ENCODE measurements at places on chromosomes 12 and 14.

DNA sequence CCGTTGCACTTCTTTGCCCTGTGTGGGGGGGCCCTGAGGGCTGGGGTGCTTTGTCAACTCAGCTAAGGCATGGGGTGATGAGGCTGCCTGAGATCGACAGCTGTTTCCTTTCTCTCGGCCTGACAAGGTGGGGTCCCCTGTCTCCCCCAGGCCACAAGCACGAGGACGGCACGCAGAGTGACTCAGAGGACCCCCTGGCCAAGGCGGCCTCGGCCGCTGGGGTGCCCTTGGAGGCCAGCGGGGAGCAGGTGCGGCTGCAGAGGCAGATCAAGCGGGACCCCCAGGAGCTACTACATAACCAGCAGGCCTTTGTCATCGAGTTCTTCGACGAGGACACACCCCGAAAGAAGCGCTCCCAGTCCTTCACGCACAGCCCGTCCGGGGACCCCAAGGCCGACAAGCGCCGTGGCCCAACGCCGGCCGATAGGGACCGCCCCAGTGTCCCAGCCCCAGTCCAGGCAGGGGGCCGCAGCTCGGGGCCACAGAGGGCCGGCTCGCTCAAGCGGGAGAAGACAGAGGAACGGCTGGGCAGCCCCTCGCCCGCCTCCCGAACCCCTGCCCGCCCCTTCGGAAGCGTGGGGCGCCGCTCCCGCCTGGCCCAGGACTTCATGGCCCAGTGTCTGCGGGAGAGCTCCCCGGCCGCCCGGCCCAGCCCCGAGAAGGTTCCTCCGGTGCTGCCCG, 18.8 kb downstream of the CEP170B start:
- DNase-seq: no peak

GRCh38 chr12:30965613-30965985, 39.1 kb downstream of the TSPAN11 start:
- no peak for DNase-seq

DNA sequence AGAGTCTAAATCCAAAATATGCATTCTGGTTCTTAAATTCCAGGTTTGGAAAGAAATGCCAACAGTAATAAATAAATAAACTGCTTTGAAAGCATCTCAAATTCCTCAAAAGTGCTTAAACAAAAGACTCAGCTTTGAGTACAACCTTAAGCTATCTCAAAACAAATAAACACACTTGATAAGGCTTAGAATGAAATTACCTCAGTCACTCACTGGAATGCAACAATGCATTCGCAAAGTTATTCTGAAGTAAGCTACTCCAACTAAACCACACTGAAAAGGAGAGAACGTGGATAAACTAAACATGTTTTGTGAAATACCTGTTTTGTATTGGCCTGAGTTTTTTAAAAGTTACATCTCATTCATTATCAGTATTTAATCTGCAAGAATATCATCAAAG, 1.2 kb downstream of the SPTSSA start:
- DNase-seq: no peak

DNA sequence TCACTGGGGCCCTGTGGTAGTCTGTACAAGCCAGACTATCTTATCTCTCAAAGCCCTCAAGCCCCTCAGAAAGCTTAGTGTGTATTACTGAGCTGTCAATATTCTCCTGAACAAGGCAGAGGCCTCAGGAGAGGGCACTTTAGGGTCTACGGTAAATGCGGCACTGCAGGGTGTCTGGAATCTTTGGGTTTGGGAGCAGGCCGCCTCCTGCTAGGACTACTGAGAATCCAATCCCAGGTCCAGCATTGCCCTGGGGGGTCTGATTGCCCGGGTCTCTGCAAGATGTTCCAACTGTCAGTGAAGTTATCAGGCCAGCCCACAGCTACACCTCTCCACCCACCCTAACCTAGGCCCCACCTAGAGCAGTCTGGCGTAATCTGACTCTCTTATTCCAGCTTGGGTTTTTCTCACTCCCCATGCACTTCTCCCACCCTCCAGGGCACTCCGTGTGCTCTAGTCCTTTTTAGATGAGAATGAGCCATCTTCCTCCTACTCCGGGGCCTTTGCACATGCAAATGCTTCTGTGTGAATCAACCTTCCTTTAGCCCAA, 4.3 kb upstream of the ZFP36L1 start:
- no peak for DNase-seq

DNA sequence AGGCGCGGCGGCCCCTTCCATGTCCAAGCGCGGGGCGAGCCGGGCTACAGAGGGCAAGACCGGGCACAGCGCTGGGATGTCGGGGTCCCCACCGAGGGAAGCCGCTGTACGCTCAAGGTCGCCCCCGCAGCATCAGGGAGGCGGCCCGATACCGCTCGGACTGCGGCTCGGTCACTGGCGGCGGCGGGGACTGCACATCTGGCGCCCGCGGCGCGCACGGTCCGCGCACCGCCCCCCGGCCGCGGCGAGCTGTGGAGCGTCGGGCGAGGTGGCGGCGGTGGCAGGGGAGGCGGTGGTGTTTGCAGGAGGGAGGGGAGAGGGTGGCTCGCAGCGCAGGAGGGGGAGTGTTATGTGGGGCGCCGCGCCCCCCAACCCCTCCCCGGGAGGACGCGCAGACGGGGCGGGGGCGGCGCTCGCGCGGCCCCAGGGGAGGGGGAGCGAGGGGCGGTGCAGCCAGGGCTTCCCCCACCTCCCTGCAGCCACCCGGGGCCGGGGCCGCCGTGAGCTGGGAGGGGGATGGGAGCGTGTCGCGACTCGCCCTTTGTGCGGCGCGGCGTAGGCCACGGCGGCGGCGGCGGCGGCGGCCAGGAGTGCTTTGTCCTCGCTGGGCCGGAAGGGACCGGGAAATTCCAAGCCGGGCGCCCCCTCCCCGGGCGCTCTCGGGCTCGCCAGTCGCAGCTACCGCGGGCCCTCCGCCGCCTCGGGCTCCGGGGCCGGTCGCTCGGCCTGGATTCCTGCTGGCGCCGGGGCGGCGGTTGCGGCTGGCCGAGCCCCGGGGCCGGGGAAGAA, at the start of gene NUAK1:
NUAK1 (minus strand) TSS at position 322 of the 789 bp plus-strand sequence; CDS start at position 21, 301 bp downstream.
- peak; percentile 76 for DNase-seq

GRCh38 chr12:109994401-109995175, 1.6 kb downstream of the GIT2 start:
- DNase-seq: no peak

DNA sequence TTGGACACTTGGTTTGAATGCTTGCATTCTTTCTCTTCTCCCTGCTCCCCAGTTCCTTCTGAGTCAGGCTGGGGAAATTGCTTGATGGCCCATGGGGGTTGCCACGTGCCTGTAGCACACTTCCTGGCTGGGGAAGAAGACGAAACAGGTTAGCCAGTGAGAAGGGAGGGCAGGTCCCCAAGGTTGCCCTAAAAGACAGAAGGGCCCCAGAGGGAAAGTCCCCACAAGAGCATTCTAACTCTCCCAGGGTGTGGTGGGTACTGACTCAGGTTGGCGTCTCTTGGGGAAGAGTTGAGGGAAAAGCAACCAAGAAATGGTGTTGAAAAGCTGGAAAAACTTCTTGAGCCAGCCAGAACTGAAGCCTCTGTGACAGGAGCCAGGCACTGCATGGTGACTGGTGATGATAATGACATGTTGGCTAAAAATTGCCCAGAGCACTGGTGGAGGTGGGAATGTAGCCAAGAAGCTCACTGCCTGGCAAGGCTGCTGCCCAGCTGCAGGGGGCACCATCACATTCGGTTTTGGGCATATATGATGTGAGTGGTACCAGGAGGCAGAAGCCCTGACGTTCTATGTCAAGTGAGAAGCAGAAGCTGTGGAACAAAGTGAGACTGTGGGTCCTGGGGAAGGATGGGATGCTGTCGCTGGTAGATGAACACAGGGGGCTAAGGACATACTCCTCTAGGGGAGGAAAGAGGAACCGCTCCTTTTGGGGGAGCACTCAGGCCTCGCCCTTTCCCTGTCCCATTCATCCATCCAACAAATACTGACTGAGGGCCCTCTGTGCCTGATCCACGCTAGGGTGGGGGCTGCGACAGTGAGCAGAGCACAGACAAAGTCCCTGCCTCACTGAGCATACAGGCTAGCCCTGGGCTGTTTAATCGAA, 8.1 kb upstream of the RABGGTA start:
- peak; percentile 5 for DNase-seq

GRCh38 chr14:44970907-44971306, 8.9 kb downstream of the TOGARAM1 start:
- DNase-seq: no peak

DNA sequence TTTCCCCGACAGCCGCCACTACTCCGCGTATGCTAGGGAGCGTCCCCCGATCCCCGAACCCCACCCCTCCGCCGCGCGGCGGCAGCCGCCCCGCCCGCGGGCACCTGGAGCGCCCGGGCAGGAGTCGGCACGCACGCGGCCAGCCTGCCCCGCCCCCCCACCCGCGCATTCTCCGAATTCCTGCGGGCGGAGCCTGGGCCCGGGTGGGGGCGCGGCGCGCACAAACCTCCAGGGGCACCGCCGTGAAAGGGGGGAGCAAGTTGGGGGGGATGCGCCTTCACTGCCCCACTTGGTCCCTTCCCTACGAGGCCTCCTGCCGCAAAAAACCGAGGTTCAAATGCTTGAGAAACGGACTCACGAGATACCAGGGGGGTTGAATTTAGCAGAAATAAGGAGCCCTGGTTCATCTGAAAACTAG, 1.7 kb downstream of the AJUBA start:
- DNase-seq: no peak

DNA sequence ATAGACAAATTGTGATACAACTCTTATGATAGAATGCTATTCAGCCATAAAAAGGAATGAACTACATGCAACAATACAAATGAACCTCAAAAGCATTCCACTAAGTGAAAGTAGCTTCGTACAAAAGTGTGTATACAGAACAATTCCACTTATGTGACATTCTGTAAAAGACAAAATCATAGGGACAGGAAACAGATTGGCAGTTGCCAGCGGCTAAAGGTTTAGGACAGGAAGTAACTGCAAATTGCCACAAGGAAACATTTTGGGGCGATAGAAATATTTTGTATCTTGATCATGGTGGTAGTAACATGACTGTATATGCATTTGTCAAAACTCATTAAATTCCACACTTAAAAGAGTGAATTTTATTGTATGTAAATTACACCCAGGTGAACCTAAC, 113.4 kb downstream of the CAPZA3 start:
- no peak for DNase-seq

DNA sequence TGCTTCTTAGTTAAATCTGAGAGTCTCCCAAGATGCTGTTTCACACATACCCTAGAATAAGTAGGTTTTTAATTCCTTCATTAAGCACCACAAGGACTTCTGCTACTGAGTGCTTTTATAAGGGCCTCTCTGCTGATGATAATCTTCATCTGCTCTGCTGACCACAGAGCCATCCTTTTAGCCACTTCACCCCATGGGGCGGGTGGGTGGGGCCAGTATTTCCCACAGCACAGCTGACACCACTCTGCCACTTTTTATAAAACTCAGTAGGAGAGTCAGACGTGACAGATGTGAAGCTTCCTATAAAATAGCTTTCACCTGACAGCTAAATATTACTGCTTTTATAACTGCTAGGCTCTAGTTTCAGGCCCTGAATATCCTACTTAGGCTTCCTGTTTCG, 20.3 kb downstream of the FCF1 start:
- DNase-seq: no peak

- peak; percentile 92 for DNase-seq
Observed at GRCh38 chr14:23551266-23552028, at the start of gene ZFHX2. TSS of gene ZFHX2 (minus strand) at chr14:23551765. CDS start at chr14:23535325, 16,440 bp downstream.

- peak; percentile 76 for DNase-seq
Observed at GRCh38 chr14:65423982-65424381, 11.5 kb downstream of the FUT8 start.

- DNase-seq: peak; percentile 91
Observed at GRCh38 chr12:9943240-9943639, 11.1 kb upstream of the CLEC2A start.

- DNase-seq: no peak
Observed at GRCh38 chr12:116731801-116732200, 6.1 kb downstream of the SPRING1 start.

DNA sequence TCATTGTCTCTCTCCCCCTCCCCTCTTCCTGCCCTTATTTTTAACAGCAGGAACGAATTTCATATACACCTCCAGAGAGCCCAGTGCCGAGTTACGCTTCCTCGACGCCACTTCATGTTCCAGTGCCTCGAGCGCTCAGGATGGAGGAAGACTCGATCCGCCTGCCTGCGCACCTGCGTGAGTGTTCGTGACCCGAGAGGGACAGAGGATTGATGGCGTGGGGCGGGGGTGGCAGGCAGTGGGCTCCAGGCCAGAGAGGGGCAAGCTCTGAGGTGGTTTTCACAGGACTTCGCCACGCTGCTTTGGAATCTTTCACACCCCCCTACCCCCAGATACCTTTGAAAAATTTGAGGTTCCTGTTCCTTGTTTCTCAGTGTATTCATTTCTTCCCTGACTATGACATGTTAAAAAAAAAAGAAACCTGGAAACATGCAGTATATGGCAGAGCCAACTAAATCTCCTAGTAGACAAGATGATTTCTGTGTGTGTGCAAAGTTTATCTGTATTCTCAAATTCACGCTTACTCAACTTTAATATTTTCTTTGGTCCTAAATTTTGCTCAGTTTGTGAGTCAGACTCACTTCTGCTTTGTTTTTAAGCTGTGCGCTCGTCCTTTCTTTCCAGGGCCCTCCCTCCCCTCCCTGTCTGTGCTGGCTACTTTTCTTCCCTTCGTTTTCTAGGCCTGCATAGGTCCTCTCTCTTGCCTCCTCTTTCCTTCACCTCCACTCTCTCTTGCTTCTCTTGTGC, 103.1 kb downstream of the ETV6 start:
- no peak for DNase-seq

DNA sequence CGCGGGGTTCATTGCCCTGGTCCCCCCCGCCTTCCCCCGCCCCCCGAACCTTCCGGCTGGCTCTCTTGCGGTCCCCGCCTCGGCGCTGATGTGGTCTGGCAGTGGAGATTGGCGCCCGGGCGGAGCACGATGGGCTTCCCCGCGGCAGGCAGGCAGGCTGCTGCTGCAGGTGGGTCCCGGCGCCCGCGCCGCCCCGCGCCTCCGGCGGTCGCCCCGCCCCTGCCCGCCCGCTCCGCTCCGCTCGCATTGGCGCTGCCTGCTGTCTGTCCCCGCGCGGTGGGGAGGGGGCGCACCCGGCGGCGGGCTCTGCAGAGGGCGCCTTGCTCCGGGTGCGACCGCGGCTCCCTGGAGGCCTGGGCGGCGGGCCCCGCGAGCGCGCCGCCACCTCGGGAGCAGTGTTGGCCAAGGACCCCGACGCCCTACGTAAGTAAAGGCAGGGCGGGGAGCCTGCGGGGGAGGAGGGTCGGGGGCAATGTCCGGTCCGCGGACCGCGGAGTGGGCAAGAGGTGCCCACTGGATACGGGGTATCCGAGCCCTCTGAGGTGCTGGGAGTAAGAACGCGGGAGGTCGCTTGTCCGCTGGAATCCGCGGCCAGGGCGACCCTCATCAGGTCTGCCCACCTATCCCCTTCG, at the start of gene AKAP5:
AKAP5 (plus strand) TSS at position 309 of the 632 bp plus-strand sequence. CDS start 2,896 bp downstream, outside the sequence.
- peak; percentile 87 for DNase-seq

GRCh38 chr14:52783206-52783605, 8.2 kb downstream of the GNPNAT1 start:
- no peak for DNase-seq

- no peak for DNase-seq
Observed at GRCh38 chr14:19828314-19828713, 24.7 kb downstream of the OR4N2 start.

- no peak for DNase-seq
Observed at GRCh38 chr12:53551889-53552291, 44.6 kb upstream of the NPFF start.

- no peak for DNase-seq
Observed at GRCh38 chr12:89695100-89695499, 13.5 kb downstream of the ATP2B1 start.

GRCh38 chr12:54917001-54917488, 62.7 kb downstream of the MUCL1 start:
- DNase-seq: no peak

All from NCI-H1105 treated with DMSO at 0.1 percent for 48 hours (cell line).